H9 (cell line): ENCODE measurements at places on chromosomes 16 and 17. TPM values are rescaled to one million over a fixed set of nuclear protein-coding genes. Genes with fewer than 3 reads are reported as not detected.

- DNase-seq, result no peak
- H3K4me1 ChIP-seq, result no peaks in the 10 kb centered on the region
- H3K36me3 ChIP-seq, result peaks cover 38% of the 10 kb centered on the region
- H3K4me3 ChIP-seq, result no peak overlapping the region
- H3K27me3 ChIP-seq, result no peaks in the 10 kb centered on the region
- H3K27ac ChIP-seq, result no peak overlapping the region
Measured at GRCh38 chr16:81695321-81696165, 83.5 kb upstream of the PLCG2 start.

The MIEN1 gene
- total RNA-seq, result 45.2 and 50.8 TPM in 2 replicates

DNA sequence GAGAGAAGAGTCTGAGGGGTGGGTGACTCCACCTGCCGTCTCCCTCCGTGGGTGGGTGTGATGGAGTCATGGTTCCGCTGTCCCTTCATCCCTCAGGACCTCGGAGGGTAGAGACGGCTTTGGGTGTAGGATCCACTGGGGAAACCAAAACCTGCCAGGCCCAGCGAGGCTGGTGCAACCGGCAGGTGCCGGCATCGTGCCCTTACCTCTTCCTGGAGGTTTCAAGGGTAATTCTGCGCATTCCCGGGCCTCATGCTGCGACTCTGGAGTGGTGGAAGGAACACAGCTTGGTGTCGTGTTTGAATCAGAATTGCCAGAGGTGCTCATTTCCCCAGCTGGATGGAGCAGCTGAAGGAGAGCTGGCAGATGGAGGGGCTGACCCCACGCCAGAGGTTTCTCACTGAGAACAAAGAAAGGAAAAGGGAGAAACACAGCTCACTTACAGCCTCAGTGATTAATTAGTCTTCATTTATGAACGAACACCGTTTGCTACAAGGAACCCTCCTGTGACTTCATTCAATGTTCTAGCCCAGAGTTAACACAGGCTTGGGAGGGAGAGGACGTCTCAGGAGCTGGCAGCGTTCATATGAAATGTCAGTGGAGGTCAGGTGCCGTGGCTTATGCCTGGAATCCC, 16.3 kb upstream of the ATP2A3 start:
- peak; percentile 48 for DNase-seq
- no peaks in the 10 kb centered on the region for H3K36me3 ChIP-seq

DNA sequence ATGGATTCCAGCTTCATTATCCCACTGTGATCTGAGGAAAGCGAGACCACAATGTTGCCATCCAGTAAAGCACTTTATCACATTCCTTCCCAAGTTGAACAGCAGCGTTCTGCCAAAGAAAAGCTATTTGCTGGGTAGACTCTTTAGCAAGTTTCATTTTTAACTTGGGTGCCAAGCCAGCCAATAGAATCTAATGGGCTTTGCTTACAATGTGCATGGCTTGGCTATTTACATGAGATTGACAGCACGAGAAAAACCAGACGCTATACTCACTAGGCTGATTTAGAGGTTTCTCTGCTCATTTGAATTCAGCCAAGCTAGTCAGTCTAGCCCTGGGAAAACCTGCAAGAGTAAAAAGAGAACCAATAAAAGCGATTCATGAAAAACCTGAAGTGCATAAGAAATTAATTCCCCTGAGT, 108.9 kb downstream of the CDH13 start:
- H3K4me3 ChIP-seq, result no peak overlapping the region
- no peak for DNase-seq
- no peaks in the 10 kb centered on the region for H3K27me3 ChIP-seq
- H3K36me3 ChIP-seq, result no peaks in the 10 kb centered on the region

The PRAC1 gene
- total RNA-seq, result not detected in 2 replicates

- H3K4me1 ChIP-seq, result peaks cover 4% of the 10 kb centered on the region; the same call in 1 of the 2 replicates
- H3K27ac ChIP-seq, result no peak overlapping the region
- H3K27me3 ChIP-seq, result no peaks in the 10 kb centered on the region
- no peak overlapping the region for H3K4me3 ChIP-seq
Measured at GRCh38 chr17:54864636-54865356, 35.9 kb upstream of the TOM1L1 start.

The ATP2A1 gene
- total RNA-seq, result 3.9 and 4.6 TPM in 2 replicates

The KRT36 gene
- total RNA-seq, result not detected in 2 replicates
